ENCODE measurements at places on chromosomes 13 and 19. TPM values are rescaled to one million over a fixed set of nuclear protein-coding genes. Genes with fewer than 3 reads are reported as not detected.

DNA sequence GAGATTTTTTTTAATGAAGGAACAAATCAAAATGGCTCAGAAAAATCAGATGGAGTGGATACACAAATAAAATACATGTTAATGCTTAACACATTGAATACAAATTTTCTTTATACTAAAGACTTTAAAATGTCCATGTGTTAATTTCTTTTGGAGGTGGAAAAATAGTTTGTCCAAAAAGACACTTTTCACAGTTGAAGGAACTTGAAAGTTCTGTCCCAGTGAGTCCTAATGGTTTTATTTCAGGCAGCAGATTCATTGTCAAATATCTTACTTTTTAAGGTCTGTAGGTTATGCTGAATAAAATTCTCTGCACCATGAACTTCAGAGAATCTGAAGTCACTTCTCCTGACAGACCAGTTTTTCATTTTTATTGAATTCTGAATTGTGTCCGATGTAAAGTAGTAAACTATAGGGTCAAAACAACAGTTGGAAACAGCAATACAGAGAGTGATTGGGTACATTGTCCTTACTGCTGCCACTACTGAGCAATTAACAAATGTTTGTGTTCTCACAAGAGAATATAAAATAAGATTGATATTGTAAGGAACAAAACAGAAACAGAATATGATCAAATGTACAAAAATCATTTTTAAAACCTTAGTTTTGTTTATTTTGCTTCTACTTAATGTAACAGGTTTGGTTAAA lies 1.6 kb downstream of the LPAR6 start:
- no peak for DNase-seq

GRCh38 chr19:46886546-46887239 lies 25.9 kb downstream of the ARHGAP35 start:
- DNase-seq: no peak

DNA sequence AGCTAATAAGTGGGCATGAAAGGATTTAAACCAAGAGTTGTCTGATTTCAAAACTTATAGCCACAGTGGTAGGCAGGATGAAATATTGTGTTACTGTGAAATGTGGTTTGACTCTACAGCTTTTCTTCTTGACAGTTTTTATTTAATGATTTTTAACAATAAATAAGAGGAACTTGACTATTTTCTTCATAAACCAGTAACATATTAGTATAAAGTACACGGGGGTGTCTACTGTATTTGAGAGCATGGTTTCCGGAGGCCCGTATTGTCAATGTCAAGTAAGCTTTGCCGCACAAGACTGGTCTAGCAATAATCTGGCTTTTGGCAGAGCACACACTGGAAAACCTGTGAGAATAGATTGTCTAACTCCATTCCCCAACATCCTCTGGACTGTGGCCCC lies 894.5 kb downstream of the PCDH9 start:
- no peak for DNase-seq

- DNase-seq: no peak
Measured at GRCh38 chr13:107753291-107753690, 462.0 kb downstream of the LIG4 start.

GRCh38 chr13:110811008-110811720 lies 97.7 kb downstream of the ING1 start:
- no peak for DNase-seq

The LATS2 gene
- polyA plus RNA-seq: 10.5 TPM

The CERS1 gene
- 1.1 TPM for polyA plus RNA-seq

The PABPC3 gene
- polyA plus RNA-seq: 0.05 TPM
